ENCODE measurements at places on chromosomes 7 and 10. TPM values are rescaled to one million over a fixed set of nuclear protein-coding genes. Genes with fewer than 3 reads are reported as not detected.

The ZDHHC6 gene
- 21.6 TPM for total RNA-seq

DNA sequence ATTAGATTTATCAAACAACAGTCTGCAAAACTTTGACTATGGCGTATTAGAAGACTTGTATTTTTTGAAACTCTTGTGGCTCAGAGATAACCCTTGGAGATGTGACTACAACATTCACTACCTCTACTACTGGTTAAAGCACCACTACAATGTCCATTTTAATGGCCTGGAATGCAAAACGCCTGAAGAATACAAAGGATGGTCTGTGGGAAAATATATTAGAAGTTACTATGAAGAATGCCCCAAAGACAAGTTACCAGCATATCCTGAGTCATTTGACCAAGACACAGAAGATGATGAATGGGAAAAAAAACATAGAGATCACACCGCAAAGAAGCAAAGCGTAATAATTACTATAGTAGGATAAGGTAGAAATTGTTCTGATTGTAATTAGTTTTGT, 31.4 kb downstream of the LRRC17 start:
- peaks cover 39% of the 10 kb centered on the region for H3K36me3 ChIP-seq
- no peak overlapping the region for H3K4me3 ChIP-seq
- no peaks in the 10 kb centered on the region for H3K4me1 ChIP-seq
- no peak overlapping the region for H3K27ac ChIP-seq
- DNase-seq: peak; percentile 42

GRCh38 chr7:88069093-88069492, 135.0 kb downstream of the ADAM22 start:
- no peaks in the 10 kb centered on the region for H3K36me3 ChIP-seq
- no peaks in the 10 kb centered on the region for H3K27me3 ChIP-seq
- no peaks in the 10 kb centered on the region for H3K4me1 ChIP-seq

DNA sequence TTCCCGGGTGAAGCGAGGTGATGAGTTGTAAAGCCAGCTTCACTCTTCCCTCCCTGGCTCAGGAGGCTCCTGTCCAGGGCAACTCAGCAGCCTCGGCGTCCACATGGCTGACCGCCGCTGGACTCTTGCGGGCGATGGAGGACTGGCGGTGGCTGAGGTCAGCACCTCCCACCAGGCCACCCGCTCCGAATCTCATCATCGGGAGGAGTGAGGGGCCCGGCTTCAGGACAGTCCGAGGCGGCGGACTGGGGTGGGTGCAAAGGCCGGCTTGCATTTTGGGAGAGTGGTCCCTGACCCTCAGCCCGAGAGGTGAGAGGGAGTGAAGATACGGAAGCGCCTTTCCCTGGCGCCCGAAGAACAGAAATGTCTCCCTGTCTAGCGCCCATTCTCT, 759 bp downstream of the DNAJB12 start:
- peak overlapping the region; percentile 99 for H3K27ac ChIP-seq
- no peaks in the 10 kb centered on the region for H3K27me3 ChIP-seq
- peaks cover 9% of the 10 kb centered on the region for H3K4me1 ChIP-seq
- peak; percentile 12 for DNase-seq
- peaks cover 4% of the 10 kb centered on the region for H3K36me3 ChIP-seq
- peak overlapping the region; percentile 93 for H3K4me3 ChIP-seq
